ENCODE measurements at places on chromosomes 5 and 9.

GRCh38 chr5:51389288-51389576 is 6.0 kb downstream of the ISL1 start:
- no peak for DNase-seq

DNA sequence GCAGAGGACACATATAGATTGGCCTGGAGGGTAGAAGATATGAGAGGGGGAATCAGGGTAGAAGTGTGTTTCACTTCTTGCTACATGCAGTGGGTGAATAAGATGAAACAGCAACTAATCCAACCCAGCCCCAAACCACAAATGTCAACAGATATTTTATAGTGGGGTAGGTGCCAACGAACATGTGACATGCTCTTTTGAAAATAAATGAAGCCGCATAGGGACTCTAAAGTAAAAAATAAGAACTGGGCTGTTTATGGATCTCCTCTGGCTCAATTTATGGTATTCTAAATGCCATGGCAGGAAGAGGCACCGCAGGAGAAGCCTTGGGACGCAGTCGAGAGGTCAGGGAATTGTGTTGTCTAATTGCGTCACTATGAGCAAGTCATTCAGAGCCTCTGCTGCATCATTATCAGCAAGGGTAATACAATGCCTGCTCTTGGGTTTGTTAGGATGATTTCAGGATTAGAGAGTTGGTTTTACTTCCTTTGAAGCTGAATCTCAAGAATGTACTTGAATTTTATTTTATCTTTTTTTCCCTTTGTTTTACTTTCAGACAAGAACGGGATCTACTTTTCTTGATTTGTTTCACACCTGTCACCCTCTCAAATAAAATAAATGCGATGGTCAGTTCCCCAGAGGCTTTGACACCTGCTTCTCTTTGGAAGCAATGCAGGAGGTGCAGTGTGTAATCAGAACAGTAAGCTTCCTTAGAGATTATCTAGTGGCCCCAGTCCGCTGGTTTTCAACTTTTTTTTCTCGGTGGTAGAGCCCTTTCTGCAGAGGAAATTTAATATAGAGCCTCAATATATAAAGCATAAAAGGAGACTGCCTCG is 375.6 kb upstream of the CLINT1 start:
- no peak for DNase-seq

GRCh38 chr9:122097679-122098315 is 4.7 kb upstream of the TTLL11 start:
- DNase-seq = no peak

GRCh38 chr5:78221964-78222451 is 72.5 kb downstream of the AP3B1 start:
- DNase-seq = no peak

DNA sequence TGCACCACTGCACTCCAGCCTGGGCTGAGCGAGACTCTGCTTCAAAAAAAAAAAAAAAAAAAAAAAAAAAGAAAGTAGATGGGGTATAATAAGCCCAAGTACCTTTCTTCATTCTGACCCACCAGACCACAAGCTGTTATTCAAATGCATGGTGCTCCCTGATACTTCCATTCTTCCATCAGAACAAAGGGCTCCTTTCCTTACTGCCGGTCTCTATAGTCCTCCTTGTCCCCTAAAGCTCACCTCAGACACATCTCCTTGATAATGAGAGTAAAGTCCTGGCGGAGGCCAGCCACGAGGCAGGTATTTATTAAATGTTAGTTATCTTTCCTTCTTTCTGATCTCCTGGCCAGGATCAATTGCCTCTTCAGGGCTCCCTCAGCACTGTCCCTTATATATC is 162.5 kb downstream of the RAB3C start:
- DNase-seq = no peak

DNA sequence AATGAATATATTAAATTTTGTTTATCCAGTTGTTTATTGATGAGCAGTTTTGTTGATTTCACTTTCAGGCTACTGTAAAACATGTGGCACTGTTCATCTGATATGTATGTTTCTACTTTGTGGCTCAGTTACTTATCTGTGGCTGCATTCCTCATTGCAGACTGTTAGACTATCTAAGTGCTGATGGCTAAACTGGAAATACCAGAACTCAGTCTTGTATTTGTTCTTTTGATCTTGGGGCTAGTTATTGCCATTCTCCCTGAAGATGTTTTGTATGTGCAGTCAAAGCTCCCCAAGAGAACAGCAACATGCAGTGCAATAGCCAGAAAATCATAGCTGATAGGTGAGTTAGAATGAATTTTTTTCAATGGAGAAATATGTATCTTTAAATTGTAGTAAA is 162.2 kb downstream of the GADD45G start:
- no peak for DNase-seq

GRCh38 chr5:96527768-96528661 is 95.0 kb upstream of the PCSK1 start:
- DNase-seq = no peak

DNA sequence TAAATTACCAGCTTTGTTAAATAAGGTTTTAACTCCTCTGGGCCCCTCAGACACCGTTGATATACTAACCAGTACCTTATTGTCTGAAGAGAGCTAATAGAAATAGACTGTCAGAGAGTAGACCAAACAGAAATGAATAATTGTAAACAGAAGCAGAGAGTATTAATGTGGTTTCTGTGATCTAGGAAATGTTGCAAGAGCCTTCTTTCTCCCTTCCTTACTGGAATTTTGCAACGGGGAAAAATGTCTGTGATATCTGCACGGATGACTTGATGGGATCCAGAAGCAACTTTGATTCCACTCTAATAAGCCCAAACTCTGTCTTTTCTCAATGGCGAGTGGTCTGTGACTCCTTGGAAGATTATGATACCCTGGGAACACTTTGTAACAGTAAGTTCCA is 5.1 kb downstream of the TYRP1 start:
- DNase-seq = no peak

- DNase-seq = peak; percentile 68
These were observed 174.5 kb upstream of the DAP start for GRCh38 chr5:10935536-10935935.

DNA sequence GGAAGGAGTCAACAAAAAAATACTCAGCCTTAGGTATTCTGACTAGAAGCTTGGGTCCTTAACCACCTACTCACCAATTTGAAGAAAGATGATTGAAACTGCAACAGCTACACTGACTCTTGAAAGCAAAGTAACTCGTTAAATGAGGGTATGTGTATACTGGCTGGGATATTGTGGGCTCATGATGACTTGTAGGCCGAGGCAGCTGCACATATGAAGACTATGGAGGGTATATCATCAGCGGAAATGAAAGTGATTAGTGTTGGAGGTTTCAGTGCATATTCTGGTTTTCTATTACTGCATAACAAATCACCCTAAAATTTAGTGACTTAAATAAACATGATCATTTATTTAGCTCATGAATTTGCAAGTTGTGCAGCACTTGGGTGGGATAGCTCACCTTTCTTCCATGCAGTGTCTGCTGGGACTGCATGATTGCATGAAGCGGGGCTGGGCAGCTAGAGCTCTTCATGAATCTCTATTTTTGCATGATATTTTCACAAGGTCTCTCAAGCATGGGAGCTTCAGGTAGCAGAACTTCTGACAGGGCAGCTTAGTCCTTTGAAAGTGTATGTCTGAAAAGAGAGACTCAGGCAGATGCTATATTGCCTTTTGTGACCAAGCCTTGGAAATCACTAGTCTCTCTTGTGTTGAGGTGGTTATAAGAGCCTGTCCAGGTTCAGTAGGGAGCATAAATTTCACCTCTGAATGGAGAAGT is 96.1 kb upstream of the CDKN2B start:
- DNase-seq = no peak

- DNase-seq = no peak
These were observed 188.2 kb downstream of the ARRDC3 start for GRCh38 chr5:91194824-91195381.

- DNase-seq = no peak
These were observed 1077.7 kb upstream of the SEMA6A start for GRCh38 chr5:117652036-117652957.

DNA sequence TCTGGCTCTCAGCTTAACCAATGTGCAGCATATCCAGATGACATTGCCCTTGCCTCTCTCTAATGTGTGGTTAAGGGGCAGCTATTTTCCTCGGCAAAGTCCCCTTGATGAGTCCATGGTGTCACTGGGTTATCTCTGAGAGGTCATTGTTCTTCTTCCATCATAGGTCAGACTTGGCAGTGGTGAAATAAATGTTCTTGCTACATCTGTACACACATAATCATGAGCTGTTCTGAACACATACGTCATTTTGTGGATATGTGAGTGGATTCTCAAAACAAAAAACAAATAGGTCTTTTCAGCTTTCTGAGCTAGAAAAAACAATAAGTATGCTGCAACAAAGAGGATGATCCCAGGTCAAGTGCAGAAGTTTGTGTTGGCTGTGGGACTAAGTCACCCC is 134.7 kb upstream of the PTPN3 start:
- DNase-seq = no peak

GRCh38 chr9:128921881-128922763 is 1.3 kb downstream of the PHYHD1 start:
- DNase-seq = no peak

DNA sequence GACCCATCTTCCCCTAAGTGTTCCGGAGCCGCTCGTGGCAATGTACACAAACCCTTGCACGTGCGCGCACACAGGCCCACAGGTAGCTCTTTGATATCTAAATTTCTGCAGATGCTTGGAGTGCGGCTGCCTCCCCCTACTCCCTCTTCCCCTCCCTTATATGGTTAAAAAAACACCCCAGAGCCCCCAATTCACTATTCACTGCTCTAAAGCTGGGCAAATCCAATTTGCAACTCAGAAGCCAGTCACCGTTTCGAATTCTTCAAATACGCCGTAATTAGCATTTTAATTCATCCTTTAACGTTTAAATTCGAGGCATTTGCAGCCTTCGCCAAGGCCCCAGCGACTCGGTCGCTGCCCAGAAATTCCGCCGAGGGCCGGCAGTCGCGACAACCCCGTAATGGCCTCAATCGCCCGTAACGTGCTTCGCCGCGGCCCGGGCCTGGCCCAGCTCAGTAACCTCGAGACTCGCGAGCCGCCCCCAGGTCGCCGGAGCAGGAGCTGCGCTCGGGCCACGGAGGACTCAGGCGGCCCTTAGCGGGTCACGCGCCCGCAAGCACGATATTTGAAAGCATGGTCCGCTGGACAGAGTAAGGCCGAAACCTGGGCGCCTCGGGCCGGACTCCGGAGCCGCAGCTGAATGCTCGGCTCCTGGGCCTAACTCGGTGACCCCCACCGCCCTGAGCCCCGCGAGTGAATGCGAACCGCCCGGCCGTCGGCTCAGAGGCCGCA is 1.3 kb downstream of the IRX2 start:
- peak; percentile 55 for DNase-seq

DNA sequence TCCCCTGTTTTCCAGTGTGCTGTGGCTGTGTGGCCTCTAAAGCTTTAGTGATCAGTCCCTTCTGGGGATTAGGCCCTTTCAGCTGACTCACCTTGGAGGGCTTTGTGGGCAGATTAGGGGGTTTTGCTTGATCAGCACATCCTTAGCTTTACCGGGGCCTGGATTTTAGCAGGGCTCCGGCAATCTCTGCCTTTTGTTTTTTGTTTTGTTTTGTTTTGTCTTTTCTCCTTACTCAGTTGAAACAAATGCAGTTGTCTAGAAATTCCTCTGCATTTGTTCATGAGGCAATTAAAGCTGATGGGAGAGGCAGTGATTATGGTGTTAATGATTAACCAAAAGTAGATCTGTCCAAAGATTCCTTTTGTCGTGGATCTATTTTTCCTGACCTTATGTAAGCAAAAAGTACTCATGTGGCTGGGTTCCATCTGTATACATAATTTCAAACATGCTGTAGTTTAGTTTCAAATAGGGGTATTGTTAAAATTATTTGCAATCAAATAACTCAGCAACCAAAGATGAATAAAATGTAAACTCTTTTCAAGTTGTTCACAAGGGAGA is 5.2 kb upstream of the TDRD7 start:
- no peak for DNase-seq

GRCh38 chr5:112346411-112347044 is 72.5 kb downstream of the EPB41L4A start:
- no peak for DNase-seq

DNA sequence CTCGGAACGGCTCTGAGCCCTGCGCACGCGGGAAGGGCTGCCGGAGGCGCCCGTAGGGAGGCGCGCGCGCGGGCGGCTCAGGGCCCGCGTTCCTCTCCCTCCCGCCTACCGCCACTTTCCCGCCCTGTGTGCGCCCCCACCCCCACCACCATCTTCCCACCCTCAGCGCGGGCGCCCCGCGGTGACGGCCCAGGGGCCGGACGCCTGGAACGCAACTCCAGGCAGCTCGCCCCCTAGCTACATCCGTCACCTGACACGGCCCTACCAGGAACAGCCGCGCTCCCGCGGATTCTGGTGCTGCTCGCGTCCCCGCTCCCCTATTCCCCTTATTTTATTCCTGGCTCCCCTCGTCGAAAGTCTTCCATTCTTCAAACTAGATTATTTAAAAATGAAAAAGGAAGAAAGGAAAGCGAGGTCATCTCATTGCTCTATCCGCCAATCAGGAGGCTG is at the start of gene CDKN2B-AS1:
Gene CDKN2B-AS1 (plus strand): TSS at position 236 of the 450 bp plus-strand sequence.
- DNase-seq = no peak

DNA sequence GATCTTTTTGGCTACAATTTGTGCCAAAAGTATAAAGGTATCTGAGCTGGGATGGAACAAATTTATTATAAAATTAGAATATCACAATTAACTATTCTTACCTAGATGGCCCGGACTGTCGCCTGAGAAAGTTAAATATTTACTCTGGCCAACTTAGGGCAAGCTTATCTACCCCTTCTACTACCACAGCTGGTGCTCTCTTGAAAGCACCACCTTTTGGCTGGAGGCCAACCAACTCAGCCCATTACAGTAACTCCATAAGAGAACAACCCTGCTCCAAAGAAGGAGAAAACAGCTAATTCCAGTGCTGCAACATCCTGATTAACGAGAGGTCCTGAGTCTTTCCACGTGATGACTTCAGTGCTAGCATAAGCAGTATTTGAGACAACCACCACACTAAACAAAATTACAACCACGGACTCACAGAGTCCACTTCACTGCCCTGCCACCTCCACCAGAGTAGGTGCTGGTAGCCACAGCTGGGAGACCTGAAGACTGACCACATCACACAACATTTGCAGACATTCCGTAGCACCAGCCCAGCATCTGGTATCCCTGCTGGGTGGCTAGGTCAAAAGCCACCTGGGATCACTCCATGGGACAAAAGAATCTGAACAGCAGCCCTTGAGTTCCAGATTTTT is 43.2 kb downstream of the RGMB start:
- DNase-seq = no peak

- DNase-seq = peak; percentile 92
These were observed 50.5 kb upstream of the SH3PXD2B start for GRCh38 chr5:172504701-172505402.

DNA sequence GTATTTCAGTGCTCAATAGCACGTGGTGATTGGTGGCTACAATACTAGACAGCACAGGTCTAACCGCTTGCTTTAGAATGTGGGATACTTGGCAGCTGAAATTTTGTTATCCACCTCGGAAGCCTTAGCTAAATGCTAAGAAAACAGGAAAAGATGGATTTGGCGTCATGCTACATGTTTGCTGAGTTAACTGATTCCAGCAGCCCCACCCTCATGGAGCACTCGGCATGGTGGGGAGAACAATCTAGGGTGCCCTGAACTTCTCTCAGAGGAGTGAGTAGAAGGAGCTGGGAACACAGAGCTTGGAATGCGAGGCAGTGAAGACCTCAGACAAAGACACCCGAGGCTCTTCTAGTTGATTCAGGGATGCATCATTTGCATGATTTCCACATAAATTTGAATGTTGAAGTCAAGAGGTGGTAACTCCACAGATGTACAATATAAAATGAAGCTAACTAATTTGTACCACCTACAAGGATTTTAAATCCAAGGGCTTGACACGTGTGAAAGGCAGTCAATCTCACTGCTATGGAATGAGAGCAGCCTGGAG is 145.1 kb upstream of the FSTL4 start:
- no peak for DNase-seq

GRCh38 chr9:23665051-23665450 is 161.0 kb downstream of the ELAVL2 start:
- peak; percentile 39 for DNase-seq
